ENCODE measurements at places on chromosomes 6 and 20.

DNA sequence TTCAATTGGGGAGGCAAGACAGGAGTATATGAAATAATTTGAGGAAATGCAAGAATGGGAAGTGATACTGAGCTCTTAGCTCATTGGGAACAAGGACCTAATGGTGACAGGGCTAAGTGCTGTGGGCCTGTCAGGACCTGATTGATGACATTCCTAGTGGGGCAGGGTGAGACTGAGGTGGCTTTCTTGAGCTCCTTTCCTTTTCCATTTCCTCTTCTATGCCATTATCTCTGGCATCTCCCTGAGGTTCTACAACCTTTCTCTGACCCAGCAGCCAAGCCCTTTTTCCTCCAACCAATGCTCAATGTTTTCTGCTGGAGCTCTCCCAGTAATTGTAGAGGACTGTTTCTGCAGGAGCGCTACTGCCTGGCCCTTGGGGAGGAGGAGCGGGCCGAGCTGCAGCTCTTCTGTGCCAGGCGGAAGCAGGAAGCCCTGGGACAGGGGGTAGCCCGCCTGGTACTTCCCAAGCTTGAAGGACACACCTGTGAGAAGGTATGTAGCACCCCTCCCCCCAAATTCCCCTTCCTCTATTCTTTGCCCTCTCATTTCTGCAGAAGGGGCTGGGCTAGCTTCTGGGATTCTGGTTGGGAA lies 2.8 kb upstream of the TOMM6 start:
- DNase-seq: no peak

- DNase-seq: no peak
These were observed 12.3 kb downstream of the ABHD12 start for GRCh38 chr20:25378189-25378883.

- DNase-seq: no peak
These were observed 297.5 kb downstream of the SOX4 start for GRCh38 chr6:21891080-21891479.

- no peak for DNase-seq
These were observed 9.9 kb upstream of the ULBP3 start for GRCh38 chr6:150078788-150079187.

Measured in effector memory CD4-positive, alpha-beta T cell (primary cell).